T-cell (primary cell): ENCODE measurements at places on chromosomes 1 and 21.

- DNase-seq, result no peak
Observed at GRCh38 chr1:117512728-117513321, 93.0 kb upstream of the TENT5C start.

DNA sequence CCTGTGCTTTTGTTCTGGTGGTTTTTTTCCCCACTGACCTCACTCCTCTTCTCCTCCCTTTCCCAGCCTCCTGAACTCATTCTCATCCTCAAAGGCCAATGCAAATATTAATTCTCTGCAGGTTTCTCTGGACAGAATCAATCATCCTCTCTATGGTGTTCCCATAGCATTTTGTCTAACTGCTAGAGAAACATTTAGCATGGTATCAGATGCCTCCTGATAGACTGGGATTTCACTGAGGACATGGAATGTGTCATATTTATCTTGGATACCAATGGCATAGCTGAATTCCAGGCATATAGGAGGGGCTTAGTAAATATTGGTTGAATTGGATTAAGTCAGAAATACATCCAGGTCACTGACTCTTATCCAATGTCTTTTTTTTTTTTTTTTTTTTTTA lies 46.1 kb upstream of the SRP9 start:
- DNase-seq, result no peak

DNA sequence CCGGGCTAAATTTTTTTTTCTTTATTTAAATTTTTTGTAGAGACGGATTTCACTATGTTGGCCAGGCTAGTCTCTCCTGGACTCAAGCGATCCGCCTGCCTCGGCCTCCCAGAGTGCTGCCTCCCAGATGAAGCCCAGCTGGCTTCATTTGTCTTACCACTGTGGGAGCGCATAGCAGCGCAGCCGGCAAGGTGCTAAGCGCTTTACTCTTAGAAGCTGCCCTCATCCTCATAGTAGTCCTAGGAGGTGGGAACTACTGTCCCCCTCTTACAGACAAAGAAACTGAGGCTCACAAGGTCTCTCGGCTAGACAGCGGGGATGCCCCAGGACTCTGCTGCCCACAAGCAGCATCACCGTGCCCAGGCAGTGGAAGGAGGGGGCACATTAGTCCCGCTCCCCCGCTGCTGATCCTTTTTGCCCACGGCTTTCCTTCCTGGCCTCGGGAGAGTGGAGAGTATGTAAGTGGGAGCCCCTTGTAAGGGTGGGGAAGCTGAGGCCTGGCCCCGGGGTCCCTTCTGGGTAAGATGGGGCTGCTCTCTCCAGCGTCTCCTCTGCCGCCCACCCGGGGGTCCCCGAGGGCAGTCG lies 726 bp downstream of the TMEM54 start:
- DNase-seq, result no peak

- no peak for DNase-seq
Observed at GRCh38 chr1:210681158-210681557, 352.5 kb downstream of the HHAT start.

GRCh38 chr1:202143011-202143767 lies 1.3 kb downstream of the ARL8A start:
- no peak for DNase-seq

- peak; percentile 12 for DNase-seq
Observed at GRCh38 chr1:107430540-107431228, 289.8 kb downstream of the NTNG1 start.

DNA sequence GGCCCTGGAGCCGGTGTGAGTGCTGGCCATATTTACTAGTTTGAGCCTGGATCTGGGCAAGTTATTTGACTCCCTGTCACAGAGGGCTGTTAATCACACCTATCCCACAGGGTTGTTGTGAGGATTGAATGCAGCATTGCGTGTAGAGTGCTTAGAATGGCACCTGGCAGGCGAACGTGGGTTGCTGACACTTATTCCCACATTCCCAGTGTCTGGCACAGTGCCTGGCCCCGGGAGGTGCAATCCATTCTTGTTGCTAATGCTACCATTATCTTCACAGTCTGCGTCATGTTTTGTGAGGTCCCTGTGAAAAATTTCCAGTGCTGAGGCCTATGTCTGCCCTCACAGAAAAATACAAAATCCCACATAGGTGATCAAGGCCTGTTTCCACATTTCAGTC lies 66.1 kb downstream of the CD2 start:
- no peak for DNase-seq

GRCh38 chr1:177960939-177961622 lies 8.8 kb downstream of the SEC16B start:
- no peak for DNase-seq

DNA sequence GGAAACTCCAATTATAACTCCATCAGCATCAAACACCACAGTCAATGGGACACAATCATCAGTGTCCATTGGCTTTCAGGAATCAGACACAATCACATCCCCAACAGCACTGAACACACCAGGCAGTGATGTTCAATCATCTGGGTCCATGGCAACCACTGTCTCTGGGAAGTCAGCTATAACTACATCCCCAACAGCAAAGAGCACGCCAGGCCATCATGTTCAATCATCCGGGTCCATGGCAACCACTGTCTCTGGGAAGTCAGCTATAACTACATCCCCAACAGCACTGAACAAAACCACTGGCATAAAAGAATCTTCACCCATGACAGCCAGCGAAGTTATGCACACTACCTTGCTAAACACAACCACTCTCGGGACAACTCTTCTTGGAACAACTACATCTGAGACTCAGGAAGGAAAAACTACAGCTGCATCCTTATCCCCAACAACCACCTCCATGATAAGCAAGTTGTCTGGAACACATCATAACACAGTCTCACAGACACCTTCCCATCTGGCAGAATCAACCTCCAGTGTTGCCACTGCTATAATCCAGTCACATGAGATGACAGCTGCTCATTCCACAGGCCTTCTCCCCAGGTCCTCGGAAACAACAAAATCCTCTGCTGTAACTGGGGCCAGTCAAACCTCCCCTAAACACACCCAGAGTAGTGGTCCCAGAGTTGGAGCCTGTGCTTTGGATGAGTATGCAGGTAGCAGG lies 19.9 kb downstream of the CATSPER4 start:
- DNase-seq, result no peak

GRCh38 chr1:10794724-10795275 lies 1.6 kb downstream of the CASZ1 start:
- DNase-seq, result no peak

- no peak for DNase-seq
Observed at GRCh38 chr1:232459826-232460225, 170.1 kb downstream of the SIPA1L2 start.

- DNase-seq, result no peak
Observed at GRCh38 chr1:110548381-110548780, 29.4 kb upstream of the KCNA10 start.

GRCh38 chr21:25314247-25314646 lies 293.0 kb downstream of the MRPL39 start:
- no peak for DNase-seq

DNA sequence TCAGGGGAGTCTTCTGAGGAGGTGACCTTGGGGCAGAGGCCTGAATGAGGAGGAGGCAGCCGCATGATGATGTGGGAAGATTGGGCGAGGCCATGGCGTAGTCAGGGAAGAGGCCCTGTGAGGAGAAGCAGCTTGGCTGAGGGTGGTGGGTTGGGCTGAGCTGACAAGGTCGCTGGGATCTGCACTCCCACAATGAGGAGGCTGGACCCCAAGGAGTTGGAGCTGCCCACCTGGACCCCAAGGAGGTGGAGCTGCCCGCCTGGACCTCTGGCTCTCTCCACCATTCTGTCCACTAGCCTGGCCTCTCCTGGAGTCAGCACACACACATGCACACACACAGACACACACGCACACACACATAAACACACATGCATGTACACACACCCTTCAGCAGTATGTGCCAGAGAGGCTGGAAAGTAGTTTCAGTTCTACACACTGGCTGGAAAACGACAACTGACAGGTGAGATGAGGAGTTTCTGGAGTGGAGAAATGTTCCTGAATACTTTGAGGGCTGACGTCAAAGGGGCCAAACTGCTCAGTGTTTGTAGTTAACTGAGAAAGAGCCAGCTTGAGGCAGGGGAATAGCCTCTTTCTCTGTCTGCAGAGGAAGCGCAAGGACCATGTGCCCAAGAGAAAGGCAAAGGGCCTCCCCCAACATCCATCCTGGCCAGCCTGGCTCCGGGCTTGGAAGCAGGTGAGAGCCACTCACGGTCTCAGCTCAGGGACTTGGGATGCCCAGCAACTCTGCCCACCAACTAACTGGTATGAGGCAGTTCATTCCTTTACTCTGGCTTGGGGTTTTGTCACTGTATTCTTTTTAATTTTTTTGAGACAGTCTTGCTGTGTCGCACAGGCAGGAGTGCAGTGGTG lies 7.1 kb downstream of the SMPDL3B start:
- DNase-seq, result no peak

GRCh38 chr1:23814016-23814415 lies 11.2 kb downstream of the HMGCL start:
- DNase-seq, result no peak

DNA sequence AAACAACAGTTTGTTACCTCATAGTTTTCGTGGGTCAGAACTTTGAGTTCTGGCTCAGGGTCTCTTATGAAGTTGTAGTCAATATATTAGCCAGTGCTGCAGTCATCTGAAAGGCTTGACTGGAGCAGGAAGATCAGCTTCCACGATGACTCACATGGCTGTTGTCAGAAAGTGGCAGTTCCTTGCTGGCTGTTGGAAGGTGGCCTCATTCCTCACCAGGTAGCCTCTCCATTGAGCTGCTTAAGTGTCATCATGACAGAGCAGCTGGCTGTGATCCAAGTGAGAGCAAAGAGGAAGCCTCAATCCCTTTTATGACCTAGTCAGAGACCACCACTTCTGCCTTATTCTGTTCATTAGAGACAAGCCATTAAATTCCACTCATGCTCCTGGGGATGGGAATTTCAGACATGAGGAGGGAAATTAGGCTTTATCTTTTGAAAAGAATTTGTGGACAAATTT lies 5.6 kb downstream of the OSBPL9 start:
- DNase-seq, result no peak

GRCh38 chr1:4527819-4528218 lies 126.6 kb upstream of the AJAP1 start:
- no peak for DNase-seq

- DNase-seq, result peak; percentile 22
Observed at GRCh38 chr1:93844262-93845045, 34.6 kb downstream of the DNTTIP2 start.

- DNase-seq, result no peak
Observed at GRCh38 chr1:54798769-54799641, 2.1 kb downstream of the TTC22 start.

GRCh38 chr1:23251812-23252211 lies 34.5 kb upstream of the HTR1D start:
- DNase-seq, result no peak

GRCh38 chr1:160167580-160167979 lies 16.2 kb downstream of the ATP1A4 start:
- no peak for DNase-seq

GRCh38 chr21:36419996-36420395 lies 34.8 kb downstream of the CHAF1B start:
- peak; percentile 8 for DNase-seq

DNA sequence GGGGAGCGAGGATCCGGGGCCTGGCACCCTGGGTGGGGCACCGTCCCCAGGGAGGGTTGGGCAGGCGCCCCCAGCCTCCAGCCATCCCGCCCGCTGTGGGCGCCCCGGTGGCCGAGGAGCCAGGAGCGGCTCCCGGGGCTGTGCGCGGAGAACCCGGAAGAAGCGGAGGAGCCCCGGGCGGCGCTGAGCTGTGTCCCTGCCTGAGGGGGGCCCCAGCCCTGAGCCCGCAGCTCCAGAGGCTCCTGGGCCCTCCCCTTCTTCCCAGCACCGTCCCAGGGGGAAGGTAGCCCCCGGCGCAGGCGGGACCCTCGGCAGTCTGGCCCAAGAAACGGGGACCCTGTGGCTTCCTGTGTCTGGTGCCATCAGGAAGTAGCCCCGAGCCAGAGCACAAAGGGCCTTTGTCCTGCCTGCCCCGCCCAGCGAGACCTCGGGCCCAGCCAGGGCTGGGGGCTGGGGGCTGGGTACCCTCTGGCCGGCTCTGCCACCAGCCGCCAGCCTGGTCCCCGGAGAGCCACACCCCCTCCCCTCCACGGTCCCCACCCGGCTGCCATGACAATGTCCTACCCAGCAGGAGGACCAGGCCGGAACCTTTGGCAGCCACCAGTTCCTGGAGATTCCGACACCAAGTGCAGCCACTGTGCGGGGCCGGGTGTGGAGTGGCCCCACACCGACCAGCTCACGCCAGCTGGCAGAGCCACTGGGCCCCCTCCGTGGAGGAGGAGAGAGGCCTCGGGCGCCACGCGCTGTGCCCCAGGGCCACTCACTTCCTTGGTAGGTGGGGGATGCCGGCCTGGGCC lies 15.6 kb upstream of the TTLL10 start:
- no peak for DNase-seq
